ENCODE measurements at places on chromosomes 16 and 17.

DNA sequence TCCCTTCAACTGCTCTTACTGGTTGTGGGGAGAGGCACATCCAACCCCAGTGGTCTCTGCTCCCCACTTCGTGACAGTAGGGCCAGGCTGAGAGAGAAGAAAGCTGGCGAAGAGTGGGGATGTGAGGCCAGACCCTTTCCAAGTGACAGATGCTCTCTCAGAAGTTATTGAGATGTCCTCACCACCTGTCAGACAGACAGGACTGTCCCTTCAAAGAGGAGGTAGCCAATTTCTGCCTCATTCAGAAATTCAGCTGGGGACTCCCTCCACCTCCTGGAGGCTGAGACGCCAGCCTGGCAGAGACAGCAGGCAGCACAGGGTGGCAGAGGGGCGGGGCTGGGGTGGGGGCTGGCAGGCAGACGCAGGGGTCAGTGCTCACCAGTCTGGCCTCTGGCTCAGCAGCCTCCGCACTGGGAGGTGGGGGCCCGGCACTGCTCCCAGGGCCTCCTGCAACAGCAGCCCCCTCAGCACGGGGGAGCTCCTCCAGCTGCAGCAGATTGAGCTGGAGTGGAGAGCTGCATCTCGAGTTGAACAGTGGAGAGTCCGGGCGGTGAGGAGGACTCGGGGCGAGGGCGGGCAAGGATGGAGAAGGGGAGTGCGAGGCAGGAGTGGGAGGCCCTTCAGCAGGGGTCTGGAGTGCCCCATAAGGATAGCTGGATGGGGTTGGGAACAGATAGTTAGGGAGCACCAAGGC, 9.2 kb downstream of the PER1 start:
- DNase-seq = no peak

- no peak for DNase-seq
These were observed 2.8 kb upstream of the WNT9B start for GRCh38 chr17:46848534-46848933.

GRCh38 chr17:22272363-22273146, 580.2 kb downstream of the KCNJ18 start:
- DNase-seq = no peak

DNA sequence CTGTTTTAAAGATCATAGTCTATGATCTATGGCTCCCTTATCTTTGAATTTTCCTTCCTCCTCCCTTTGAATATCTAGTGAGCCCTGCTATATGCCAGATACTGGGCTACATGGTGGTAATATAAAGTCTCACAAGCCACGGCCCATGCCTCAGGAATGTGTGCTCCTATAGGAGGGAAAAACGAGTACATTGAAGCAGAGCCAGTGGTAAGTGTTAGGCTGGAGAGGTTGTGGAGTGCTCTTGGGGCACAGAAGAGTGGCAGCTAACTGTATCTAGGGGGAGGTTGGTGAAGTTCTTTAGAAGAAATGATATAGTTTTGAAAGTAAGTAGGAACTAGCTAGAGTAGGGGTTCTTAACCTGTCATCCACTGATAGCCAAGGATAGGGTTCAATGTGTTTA, 105.8 kb upstream of the PMFBP1 start:
- no peak for DNase-seq

GRCh38 chr17:4806456-4806776, 536 bp upstream of the PLD2 start:
- no peak for DNase-seq

DNA sequence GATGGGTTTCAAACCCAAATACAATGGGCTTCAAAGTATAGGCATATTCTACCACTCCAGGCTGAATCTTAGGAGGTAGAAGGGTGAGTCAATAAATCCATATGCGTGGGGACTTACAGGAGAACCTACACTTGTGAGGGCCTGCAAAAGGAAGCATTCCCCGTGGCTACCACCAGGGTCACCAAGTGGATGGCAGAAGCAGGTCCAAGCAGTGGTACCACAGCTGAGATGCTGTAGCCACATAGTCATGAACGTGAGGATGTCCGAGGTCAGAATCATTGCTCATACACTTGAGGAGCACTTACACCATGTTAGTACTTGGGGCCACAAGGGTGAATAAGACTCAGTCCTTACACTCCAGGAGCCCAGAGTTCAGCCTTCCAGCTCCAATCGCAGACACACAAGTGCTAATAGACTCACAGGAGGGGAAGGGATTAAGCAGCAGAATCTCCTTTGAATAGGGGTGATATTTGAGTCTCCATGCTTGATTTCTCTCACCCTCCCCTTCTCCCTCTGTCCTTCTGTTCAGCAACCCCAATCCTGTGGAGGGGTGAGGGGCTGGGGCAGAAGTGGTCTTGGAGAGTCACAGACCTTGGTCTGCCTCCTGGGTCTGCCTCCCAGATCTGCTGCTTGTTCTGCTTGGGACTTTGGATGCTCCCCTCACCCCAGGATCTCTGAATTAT, 42.5 kb upstream of the ASIC2 start:
- DNase-seq = no peak

- DNase-seq = no peak
These were observed 32.4 kb downstream of the SCNN1B start for GRCh38 chr16:23334457-23334853.

- DNase-seq = no peak
These were observed 134.5 kb upstream of the CHMP6 start for GRCh38 chr17:80856863-80857755.

DNA sequence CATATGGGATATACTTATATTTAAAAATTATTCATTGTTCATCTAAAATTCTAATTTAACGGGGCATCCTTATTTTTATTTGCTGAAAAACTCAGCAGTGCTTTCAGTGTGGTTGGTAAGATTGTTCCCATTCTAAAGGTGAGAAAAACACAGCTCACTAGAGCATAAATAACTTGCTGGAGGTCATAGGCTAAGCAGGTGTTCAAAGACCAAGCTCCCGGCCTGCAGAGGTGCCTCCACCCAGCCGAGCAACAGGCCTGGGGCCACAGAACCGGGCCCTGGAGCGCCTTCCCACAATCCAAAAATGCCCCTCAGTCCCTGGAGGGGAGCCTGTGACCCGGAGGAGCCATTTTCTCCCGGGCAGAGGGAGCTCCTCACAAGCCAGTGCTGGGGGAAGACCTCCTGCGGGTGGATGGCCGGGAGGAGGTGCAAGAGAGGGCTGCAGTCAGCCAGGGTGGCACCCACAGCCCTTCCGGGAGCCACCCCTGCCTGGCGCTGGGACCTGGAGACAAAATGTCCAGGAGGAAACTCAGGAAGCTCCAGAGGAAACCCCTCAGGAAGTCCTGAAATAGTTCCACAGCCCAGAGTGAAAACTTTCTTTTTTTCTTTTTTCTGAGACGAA, 14.7 kb downstream of the ABR start:
- DNase-seq = no peak

DNA sequence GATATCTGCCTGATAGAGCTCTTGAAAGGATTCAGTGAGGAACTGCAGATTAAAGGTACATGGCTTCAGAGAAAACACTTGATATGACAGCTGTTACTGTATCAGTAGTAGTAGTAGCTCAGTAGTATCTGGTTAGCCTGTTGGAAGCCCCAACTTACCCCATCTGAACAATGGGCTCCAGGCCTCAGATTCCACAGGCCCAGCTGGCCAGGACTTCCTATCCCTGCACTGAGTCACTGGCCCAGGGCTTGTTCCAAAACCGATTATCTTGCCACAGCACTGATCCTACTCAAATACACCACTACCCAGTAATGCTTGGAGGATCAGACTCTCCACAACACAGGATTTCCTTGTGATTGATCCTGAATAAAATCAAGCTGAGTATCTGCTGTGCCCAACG, 32.6 kb downstream of the DCUN1D3 start:
- no peak for DNase-seq

GRCh38 chr16:53913920-53914319, 210.0 kb downstream of the FTO start:
- DNase-seq = no peak

DNA sequence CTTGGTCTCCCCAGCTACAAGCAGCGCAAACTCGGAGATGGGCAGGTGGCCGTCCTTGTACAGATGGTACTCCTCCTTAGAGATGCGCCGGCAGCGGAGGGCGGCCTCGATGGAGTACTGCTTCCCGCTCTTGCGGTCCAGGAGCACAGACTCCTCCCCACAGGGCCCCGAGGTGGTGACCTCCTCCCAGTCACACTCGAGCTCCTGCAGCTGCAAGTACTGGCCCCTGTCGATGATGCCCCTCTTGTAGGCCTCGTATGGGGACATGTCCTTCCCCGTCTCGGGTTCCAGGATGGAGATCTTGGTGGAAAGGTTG, 7.2 kb downstream of the CDK3 start:
- no peak for DNase-seq
